ENCODE measurements at places on chromosomes 16 and 17.

GRCh38 chr17:46122486-46122871 lies 70.8 kb downstream of the KANSL1 start:
- DNase-seq = no peak

GRCh38 chr17:37519251-37519985 lies 29.7 kb downstream of the DUSP14 start:
- no peak for DNase-seq

DNA sequence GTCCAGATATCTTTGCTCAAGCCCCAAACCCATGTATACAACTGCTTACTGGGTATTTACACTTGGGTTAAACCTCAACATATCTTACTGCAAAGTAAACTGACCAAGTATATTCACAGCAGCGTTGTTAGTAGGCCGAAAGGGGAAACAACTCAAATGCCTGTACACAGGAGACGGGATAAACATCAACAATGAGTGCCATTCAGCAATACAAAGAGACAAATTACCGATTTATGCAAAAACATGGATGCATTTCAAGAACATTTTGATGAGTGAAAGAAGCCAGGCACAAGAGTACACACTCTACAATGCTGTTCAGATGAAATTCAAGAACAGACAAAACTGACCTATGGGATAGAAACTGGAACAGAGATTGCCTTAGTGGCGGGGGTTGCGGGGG lies 136.3 kb upstream of the CACNG3 start:
- no peak for DNase-seq

- DNase-seq = no peak
Measured at GRCh38 chr17:41013606-41014005, 4.7 kb upstream of the KRTAP3-1 start.

GRCh38 chr17:77356109-77356689 lies 215.4 kb downstream of the SEC14L1 start:
- no peak for DNase-seq

DNA sequence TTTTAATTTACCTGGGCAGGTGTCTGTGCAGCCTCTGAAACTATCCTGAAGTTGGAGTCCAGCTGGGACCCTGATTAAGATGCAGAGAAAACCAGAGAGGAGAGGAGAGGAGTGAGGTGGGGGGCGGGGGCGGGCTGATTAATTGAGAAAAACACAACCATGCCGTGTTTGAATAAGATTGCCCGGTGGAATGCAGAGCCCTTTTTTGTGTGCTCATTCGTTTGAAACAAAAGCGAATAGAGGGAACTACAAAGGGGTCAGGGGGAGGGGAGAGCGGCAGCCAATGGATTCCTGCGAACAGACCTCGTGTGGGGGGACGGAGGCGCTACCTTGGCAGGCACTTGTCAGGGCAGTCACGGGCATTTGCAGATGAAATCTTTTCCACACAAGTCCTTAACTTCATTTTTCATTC lies 355.8 kb downstream of the SOX9 start:
- no peak for DNase-seq

Data from stimulated activated CD4-positive, alpha-beta T cell treated with anti-CD3 and anti-CD28 coated beads, Interleukin-1b, Interleukin-23, amount 100 ng/mL, for 1 hour (primary cell).